ENCODE measurements at places on chromosomes 3 and 15. TPM values are rescaled to one million over a fixed set of nuclear protein-coding genes. Genes with fewer than 3 reads are reported as not detected.

CLN6 gene
- 28.4 TPM for total RNA-seq

IL17RD gene
- 0.98 TPM for total RNA-seq

COLQ gene
- total RNA-seq = 0.29 TPM

SI gene
- total RNA-seq = not detected

TMC3 gene
- total RNA-seq = not detected

SYNPR gene
- not detected for total RNA-seq

TEX9 gene
- total RNA-seq = 1.3 TPM

LRRN1 gene
- not detected for total RNA-seq
